ENCODE measurements at places on chromosomes 5 and 9.

- peak; percentile 35 for DNase-seq
Observed at GRCh38 chr9:19104515-19105282, 2.0 kb upstream of the HAUS6 start.

GRCh38 chr9:106920701-106921283, 57.8 kb downstream of the ZNF462 start:
- DNase-seq: peak; percentile 17

DNA sequence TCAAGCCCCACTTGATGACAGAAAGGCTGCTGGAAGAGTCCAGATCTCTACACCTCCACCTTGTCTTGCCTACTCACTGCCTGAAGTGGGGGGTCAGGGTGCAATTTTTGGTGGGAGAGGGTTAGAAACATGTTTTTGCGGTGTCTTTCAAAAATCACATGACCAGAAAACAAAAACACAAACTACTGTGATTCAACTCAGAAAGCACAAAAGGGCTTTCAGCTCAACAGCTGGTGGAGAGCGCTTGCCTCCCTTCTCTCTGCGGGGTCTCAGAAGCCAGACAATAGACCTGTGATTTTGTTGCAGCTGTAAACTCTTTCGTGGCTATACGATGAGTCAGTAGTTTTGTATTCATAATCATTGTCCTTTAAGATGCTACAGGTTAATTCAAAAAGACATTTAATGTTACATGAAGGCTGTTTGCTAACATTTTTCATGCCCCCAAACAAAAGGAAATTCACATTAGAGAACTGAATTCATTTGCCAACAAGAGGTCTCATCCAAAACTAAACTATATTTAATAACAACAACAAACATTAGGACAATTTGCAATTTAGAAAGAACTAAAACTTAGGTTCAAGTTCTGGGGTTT, 172.6 kb upstream of the RAI14 start:
- DNase-seq: no peak

DNA sequence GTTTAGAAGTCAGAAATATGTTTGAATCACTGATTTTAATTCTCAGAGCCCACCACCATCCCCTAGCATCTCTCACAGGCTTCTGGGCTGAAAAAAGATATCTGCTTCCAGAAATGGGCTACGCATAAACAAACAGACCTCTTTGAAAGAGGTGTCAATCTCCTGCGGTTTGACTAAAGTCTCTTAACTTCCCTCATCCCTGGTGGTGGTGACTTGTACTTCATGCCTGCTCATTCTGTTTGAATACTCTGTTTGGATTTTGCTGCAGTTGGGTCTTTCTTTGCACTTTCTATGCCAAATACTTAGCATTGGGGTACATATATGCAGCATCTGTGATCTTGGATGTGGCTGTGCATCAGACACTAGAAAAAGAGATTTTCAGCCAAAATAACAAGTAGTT, 157.2 kb upstream of the ATP10B start:
- DNase-seq: no peak

DNA sequence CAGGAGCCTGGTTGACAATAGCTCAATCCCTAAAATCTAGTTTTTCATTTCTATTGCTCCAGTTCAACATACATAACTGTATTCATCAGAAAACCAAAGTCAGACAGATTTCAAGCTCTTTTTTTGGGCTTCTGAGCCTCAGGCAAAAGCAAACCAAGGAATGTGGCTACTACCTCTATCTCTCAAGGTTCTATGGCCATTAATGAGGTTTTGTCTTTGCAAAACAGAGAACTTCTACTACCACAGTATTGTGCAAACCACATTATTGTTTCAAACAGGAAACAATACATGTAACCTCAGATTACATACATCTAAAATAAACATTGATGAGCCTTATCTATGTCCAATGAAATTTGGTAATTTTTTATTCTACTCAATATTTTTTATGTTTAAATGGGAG, 35.5 kb upstream of the FTMT start:
- no peak for DNase-seq

- no peak for DNase-seq
Observed at GRCh38 chr5:91282210-91282609, 100.9 kb downstream of the ARRDC3 start.

GRCh38 chr5:178994580-178995340, at the start of gene GRM6:
Gene GRM6, minus strand, starts transcription at chr5:178995320. Its CDS starts 376 bp downstream, at chr5:178994944.
- DNase-seq: no peak

Data from fibroblast of skin of right quadriceps (primary cell).